Cerebellar cortex (tissue), 1 donor: ENCODE measurements at places on chromosomes 4 and X.
A peak's percentile ranks its signal among the peaks of the same experiment; 100 is the strongest.

GRCh38 chrX:38577738-38578137 lies 16.4 kb downstream of the TSPAN7 start:
- DNase-seq, result no peak

- DNase-seq, result no peak
Measured at GRCh38 chr4:70831293-70831692, 8.4 kb downstream of the GRSF1 start.

DNA sequence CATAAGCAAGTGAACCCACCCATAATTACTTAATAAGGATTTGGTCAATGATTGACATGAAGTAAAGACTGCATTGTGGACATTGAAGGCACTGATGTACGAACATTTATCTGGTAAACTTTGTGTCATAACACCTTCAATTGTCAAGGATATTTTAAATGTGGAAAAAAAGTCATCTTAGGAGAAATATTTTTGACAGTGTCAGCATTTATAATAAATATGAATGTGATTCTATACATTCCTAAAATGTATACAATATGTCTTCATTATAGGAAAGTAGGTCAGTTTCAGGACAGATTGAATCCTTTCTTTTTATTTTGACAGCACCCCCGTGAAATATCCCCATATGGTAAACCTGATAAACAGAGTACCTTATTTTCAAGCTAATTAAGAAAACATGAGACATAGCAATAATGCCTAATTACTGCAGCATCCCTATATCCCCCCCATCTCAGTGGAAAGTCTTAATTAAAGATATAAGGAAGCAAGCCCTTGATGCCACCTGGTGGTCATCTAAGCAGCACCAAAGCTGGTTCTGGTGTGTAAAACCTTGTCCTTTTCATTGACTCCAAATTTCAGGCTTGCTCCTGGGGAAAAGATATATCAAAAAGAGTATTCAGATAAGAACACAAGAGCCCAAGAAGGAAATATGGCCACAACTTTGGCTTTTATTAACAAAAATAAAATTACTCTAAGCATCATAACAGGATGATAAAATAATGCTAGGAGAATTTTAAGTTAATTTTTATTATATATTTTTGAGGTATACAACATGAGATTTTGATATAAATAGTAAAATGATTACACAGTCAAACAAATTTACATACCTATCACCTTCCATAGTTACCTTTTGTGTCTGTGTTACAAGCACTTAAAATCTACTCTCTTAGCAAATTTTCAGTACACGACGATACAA lies 379.7 kb downstream of the TLL1 start:
- peak; percentile 40 for DNase-seq

DNA sequence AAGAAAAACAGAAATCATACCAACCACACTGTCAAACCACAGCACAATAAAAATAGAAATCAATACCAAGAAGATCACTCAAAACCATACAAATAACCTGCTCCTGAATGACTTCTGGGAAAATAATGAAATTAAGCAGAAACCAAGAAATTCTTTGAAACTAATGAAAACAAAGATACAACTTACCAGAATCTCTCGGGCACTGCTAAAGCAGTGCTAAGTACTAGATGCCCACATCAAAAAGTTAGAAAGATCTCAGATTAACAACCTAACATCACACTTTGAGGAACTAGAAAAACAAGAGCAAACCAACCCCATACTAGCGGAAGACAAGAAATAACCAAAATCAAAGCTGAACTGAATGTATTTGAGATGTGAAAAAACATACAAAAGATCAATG lies 33.2 kb downstream of the AWAT2 start:
- DNase-seq, result no peak

- DNase-seq, result no peak
Measured at GRCh38 chrX:71217298-71217697, 5.7 kb upstream of the GJB1 start.

DNA sequence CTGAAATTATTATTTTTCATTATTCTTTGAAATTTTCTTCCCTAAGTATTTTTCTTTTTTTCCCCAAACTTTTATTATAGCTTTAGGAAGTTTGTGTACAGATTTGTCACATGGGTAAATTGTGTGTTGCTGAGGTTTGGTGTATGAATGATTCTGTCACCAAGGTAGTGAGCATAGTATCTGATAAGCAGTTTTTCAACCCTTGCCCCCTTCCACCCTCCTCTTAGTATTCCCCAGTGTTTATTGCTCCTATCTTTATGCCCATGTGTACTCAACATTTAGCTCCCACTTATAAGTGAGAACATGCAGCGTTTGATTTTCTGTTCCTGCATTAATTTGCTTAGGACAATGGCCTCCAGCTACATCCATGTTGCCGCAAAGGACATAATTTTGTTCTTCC lies 103.9 kb upstream of the MAGEB2 start:
- no peak for DNase-seq

DNA sequence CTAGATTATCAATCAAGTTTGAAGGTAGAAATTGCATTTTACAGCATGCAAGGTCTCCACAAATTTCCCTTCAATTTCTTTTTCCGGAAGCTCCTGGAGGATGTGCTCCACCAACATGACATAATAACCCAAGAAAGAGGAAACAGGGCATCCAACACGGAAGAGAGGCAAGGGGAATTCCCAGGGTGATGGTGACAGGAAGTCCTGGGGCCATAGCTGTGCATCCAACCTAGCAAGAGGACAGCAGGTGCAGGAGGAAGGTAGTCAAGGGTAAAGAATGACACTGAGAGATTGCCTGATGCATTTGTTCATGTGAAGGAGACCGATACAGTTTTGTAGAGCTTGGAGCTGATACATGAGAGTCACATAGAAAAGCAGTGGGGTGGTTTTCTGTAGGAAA lies 115.7 kb upstream of the LSM6 start:
- no peak for DNase-seq

DNA sequence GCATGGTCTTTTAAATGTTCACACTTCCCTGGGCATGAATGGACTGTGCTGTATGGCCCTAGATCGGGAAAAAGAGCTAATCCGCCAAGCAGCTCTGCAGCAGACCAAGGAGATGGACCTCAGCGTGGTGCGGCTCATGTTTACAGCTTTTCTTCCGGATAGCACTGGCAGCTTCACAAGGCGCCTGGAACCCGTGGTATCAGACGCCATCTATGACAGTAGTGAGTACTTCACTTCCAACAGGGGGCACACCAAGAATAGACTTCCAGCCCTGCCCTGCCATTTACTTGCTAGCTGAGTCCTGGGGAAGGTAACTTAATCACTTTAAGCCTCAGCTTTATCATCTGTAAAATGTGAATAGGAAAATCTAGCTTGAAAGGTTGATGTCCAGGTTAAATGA lies 77.7 kb downstream of the NFKB1 start:
- DNase-seq, result peak; percentile 14

DNA sequence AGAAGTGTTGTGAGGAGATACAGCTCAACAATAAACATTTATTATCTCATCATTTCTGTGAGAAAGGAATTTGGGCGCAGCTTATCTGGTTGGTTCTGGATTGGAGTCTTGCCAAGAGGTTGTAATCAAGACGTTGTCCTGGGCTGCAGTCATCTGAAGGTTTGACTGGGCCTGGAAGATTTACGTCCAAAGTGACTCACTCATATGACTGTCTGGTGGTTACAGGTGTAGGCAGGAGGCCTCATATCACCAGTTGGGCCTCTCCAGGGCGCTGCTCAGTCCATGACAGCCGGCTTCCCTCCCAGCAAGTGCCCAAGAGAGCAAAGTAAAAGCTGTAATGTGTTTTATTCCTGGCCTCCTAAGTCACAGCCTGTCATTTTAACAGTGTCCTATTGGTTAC lies 106.3 kb downstream of the USP46 start:
- no peak for DNase-seq

GRCh38 chr4:52052475-52052780 lies 1.3 kb downstream of the SPATA18 start:
- DNase-seq, result no peak

DNA sequence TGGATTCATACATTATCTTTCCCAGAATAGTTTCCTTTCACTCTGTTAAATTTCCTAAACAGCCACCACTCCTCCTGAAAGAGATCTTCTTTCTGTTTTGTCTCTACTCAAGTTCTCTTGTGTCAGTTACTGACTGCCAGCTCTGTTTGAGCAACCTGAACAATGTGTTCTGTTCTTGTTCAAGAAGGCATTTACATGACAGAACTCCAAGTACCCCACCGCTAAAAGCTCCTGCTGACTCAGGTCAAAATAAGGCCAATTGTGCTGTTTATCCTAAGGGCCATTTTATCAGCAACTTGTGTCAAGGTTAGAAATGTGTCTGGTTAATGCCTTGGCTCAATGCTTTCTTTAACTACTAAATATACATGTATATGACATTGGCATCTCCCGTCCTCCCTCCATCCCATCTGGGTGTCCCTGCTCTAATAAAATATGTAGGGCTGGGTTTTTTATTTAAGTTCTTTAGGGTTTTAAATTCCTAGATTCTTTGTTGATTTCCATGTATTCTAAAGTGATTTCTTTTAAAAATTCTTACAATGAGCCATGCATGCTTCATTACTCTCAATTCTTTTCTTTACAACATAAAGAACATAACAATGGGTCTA lies 144.3 kb upstream of the PAQR3 start:
- DNase-seq, result peak; percentile 18

GRCh38 chrX:42188730-42189129 lies 265.4 kb upstream of the CASK start:
- DNase-seq, result no peak

DNA sequence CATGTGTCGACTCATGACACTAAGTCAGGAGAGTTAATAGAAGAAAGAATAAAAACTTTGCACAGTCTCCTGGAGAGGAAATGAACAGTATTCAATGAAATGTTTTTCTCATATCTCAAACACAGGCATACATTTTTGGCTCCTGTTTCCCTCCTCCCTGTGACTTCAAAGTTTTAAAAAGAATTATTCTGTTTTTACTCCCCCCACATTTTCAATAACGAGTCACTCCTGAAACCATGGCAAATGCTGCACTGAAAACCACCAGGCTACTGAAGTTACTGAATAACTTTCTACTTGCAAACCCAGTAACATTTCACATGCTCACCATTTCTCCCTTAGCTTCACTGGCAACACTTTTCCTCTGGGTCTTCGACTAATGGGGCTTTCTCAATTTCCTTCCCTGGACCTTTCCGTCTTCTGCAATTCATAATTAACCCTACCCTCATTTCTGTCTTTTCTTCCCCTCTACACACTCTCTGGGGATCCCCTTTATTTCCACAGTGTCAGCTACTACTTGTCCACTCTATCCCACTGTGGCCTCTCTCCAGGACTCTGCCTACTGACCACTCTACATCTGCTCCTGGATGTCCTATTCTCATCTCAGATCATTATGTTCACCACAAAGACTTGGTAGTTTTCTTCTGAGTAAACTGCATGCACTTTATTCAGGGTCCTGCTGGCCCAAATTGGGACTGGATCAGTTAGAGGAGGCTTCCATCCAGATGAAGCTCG lies 225.8 kb upstream of the ETNPPL start:
- no peak for DNase-seq
